ENCODE measurements at places on chromosomes 2 and 18.

DNA sequence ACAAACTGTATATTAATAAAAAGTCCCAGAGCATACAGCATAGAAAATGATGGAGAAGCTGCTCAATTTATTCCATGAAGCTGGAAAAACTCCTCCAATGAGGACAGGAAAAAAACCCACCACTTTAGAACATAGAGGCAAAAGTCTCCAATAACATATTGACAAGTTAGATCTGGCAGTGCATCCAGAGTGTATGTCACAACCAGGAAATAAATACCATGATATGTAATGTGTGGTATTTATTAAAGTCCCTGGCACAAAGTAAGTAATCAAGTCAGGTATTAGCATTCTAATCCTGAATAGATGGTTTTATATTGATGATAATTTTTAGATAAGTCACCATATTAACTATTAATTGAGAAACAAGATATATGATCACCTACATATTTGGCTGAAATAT lies 427.3 kb upstream of the HS6ST1 start:
- no peak for DNase-seq

DNA sequence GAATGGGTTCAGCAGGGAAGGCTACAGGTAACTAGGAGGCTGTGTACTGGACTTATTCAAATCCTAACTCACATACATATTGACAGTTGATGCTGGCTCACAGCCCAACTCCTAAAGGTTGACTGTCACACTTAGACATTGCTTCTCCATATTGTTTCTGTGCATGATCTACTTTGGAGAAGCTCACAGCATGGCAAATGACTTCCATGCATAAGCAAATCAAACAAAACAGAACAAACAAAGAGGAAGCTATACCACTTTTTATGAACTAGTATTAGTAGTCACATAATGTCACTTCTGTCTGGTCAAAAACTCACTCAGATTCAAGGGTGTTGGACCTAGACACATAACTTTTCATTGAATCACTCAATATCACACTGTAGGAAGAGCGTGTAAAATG lies 43.8 kb upstream of the CDH19 start:
- DNase-seq, result no peak

GRCh38 chr2:190984595-190984994 lies 29.4 kb downstream of the STAT1 start:
- peak; percentile 74 for DNase-seq

DNA sequence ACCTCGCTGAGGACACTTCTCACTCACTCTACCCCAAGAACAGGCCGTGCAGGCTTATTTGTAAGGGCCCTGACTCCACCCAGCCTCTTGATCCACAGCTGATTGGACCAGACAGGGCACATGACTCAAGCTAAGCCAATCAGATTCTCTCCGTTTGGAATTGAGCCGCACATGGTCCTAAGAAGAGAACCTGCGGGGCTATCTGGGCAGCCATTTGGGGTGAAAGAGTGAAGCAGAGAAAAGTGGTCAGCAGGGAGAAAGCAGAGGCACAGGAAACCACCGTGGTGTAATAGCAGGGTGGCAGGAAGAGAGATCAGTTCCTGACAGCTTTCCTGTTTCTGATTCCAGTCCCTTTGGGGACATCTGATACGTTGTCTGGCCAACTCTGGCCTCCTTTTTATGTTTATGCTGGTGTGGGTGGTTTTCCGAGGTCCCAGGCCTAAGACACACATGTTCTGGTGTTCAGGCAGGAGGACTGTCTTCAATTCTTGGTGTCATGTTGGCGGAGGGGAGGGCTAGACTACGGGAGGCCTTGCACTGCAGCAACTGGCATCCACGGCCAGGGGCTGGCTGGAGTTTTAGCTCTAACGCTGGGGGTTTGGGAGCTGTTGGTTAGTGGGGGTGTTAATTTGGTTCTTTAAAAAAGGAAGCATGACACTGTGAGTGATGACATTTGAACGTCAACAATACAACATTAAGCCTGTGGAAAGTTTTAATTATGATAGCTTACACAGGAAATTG lies 26.1 kb upstream of the SPTBN1 start:
- no peak for DNase-seq

GRCh38 chr18:5619376-5619775 lies 75.6 kb upstream of the EPB41L3 start:
- DNase-seq, result no peak

DNA sequence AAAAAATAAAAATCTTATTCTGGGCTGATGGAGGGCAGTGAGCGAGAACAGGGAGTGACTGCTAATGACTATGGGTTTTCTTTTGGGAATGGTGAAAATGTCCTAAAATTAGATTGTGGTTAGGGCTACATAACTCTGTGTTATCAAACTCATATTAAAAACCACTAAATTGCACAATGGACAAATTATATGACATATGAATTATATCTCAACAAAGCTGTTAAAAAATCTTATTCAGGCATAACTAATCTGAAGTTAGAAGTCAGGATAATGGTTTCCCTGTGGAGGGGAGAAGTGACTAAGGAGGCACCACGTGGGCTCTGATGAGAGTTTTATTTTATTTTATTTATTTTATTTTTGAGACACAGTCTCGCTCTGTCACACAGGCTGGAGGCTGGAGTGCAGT lies 32.1 kb upstream of the DPP4 start:
- DNase-seq, result peak; percentile 59

DNA sequence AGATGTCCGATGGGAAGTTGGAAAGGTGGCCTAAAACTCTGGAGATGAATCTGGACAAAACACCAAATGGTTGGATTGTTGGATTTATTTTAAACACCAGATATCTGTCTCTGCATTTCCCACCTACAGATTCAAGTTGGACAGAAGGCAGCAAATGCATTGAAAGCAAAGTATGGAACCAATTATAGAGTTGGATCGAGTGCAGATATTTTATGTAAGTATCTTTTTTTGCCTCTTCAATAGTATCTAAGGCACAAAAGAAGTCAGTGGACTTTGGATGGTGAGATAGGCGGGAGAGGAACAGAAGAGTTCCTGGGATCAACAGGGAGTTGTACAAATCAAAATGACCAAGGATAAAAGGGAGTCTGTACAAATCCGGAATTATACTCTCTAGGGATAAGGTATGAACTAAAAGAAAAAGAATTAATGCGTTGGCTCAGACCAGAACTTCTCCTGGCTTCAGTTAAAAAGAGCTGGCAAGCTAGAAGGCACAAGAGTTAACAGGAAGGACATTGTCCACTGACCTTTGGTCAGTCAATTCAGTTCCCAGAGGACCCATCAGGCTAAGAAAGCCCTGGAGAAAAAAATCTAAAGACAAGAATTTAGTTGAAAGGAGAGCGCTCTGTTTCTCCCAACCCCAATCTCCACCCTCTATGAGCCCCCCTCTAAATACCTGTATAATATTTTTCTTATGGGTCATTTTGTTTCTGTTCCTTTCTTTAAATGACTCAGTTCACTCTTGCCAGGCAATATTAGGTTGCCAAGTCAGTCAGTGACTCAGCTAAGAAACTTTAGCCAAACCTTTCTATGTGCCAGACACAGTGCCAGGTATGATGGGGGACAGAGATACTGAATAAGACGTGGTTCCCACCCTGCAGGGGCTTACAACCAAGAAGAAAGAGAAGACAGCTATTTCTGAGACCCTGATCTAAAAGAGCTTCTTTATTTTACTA lies 29.1 kb downstream of the CPO start:
- DNase-seq, result peak; percentile 8

DNA sequence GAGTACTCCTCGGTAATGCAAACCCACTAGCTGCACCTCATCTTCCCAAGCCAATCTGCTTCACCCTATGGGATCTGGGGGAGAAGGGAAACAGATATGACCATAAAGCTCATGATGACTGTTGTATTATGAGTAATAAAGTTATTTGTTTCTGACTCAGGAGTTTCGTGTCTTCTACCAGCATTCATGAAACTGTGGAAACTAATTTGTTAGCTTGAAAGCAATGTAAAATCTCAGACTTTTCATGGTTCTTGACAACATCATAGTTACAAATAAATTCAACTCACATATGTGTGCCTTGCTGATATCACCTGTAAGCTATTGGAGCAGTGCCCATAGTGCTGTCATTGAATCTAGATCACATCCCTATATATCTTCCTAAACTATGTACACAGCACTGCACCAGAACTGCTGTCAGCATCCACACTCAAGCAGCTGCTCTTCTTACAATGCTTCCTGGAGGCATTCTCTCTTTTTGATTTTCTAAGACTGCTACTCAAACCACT lies 135.6 kb upstream of the KYNU start:
- DNase-seq, result no peak

DNA sequence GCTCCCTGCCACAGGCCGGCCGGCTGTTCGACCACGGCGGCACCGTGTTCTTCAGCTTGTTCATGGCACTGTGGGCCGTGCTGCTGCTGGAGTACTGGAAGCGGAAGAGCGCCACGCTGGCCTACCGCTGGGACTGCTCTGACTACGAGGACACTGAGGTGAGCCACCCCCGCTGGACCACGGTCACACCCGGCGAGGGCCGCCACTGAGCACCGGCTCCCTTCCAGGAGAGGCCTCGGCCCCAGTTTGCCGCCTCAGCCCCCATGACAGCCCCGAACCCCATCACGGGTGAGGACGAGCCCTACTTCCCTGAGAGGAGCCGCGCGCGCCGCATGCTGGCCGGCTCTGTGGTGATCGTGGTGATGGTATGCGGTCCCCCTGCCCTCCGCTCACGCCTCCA lies 20.8 kb downstream of the ANO7 start:
- no peak for DNase-seq

- no peak for DNase-seq
These were observed 38.7 kb downstream of the PXDN start for GRCh38 chr2:1705557-1706076.

DNA sequence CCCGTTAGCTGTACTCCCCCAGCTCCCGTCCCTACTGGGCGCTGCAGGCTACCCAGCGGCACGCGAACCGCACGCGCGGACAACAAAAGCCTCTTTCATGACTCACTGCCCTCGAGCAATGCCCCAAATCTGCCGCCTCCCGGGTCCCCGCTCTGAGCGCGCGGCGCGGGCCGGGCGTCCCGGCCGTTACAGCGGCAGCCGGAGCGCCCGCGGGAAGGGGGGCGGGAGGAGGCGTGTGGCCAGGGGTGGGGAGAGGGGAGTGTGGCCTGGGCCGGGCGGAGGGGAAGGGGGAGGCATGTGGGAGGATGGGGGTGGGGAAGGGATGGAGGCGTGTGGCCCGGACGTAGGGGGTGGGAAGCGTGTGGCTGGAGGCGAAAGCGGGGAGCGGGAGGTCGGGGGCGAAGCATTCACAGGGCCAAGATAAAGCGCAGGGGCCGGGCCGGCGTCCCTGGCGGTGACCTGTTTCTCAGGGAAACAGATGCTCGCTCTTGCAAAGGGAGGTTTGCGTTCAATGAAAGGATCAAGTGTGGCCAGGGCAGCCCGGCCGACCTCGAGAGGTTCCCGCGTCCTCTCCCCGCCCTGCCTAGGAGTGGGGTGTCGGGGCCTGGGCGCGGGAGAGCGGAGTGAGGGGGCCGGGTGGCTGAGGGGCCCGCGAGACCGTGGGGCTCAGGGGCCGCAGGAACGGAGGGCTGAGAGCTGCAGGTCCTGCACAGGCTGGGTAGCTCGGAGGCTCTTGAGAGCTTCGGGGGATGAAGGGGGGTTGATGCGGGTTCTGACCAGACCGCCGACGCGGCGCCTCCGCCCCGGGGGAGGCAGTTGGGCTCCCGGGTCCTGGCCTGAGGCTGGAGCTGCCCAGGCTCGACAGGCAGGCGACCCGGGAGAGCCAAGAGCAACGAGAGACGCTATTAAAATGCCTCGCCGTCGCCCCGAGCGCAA lies 3.5 kb upstream of the NEUROD1 start:
- peak; percentile 60 for DNase-seq

DNA sequence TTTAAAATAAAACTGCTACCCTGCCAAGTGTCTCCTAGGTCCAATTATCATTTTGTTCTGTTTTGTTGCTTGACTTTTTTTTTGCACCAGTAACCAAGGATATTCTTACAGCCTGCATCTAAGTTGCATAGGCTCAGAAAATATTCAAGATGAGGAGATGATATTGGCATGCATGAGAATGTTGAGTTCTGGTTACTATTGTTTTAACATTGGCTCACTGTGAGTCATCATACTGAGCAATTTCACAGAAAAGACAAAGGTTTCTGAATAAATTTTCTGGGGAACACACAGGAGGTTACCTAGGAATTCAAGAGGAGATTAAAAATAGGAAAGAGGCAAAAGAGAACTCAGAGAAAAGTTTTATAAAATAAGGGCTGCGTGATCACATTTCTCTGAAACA lies 84.8 kb upstream of the POU3F3 start:
- no peak for DNase-seq

DNA sequence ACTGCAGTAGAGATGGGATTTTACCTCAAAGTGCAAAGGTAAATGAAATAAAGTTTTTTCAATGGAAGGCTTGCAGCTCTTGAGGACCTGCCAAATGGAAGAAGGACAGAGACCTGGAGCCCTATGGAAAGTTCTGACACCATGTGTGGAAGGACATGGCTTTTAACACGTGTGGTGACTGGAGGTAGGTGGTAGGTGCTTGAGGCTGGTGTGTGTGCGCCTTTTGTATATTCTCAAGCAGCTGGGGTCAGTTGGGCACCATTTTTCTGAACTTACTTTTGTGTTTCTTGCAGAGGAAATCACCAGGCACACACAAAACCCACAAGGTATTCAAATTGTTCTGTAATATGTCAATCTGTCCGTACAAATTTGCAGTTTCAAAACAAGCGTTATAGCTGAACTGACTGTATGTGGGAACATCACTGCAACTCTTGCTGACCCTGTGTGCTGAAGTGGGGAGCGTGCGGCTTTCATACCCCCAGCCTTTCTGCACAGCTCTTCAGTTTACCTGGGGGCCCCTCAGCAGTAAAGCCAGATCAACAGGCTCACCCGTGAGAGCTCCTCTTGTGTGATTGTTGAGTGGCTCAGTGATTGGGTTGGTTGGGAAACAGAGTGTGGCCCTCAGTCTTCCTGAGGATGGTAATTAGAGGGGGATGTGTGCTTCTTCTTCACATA lies 363 bp downstream of the GREB1 start:
- no peak for DNase-seq

DNA sequence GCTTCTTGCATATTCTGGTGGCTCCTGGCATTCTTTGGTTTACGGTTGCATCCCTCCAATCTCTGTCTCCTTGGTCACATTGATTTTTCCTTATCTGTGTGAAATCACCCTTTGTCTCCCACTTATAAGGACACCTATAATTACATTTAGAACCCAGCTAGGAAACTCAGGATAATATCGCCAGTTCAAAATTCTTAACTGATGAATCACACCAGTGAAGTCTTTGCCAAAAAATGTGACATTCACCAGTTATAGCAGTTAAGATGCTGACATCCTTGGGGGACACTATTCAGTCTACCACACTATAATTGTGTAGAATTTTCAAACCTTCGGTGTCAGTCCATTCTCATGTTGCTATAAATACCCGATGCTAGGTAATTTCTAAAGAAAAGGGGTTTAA lies 320.2 kb downstream of the TMX3 start:
- no peak for DNase-seq

GRCh38 chr2:29776406-29776805 lies 145.0 kb downstream of the ALK start:
- DNase-seq, result no peak

DNA sequence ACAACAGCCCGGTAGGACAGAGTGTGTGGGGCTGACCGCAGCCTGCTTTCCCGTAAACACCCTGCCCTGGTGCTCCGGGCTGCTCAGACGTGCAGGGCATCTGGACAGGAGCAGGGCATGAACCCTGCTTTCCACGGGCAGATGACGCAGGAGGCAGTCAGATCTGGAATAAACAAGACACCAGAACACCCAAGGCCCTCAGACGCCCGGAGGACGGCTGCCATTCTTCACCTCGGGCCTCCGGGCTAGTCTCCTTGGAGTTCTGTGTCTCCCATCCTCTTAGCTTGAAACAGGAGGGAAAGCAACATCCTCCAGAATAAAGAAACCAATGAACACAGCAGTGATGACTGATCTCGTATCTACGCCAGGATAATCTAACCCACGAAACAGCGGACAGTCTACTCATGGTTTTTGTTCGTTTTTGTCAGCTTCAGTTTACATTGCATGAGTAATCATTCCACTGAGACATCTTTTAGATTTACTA lies 7.3 kb downstream of the PXDN start:
- DNase-seq, result peak; percentile 39

All from GM03348 (cell line).